Osteocyte (in vitro differentiated cells): ENCODE measurements at places on chromosomes 12 and 14.
A peak's percentile ranks its signal among the peaks of the same experiment; 100 is the strongest.

DNA sequence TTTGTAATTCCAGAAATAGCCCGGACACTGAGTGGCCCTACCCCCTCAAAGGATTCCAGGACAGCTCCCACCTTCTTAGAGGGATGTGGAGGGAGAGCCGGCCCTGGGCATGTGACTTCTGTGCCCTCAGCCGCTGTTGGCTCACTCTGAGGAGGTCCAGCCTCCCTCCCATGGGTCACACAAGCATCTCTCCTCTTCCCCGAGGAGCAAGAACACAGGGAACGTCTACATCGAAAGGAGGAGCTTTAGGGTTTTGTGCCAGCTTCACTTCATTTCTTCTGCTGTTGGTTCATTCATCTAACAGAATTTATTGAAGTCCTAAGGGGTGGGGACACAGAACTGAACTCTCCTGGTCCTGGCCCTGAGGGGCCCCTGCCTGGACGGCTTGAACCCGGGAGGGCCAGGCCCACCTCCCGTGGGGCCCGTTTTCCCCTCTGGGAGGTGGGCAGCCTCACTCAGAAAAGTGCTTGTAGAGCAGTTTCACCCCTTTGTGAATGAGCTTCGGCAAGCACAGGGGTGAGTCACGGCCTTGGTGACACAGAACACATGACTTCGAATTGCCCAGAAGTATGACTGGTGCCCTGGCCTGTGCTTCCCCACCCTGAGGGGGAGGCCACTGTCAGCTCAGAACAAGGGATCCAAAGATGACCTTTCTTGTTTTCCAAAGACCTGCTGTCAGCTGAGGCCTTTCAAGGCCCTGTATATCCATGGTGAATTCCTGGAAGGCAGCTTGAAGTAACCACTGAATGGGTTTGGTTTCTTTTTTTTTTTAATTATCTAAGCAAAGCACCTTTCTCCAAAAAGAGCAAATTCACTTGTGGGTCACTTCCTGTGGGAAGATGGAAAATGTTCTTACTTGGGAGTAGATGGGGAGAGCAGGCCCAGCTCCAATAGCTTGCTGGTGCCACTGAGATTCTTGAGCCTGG lies 39.2 kb downstream of the NFKBIA start:
- H3K27me3 ChIP-seq: no peaks in the 10 kb centered on the region
- H3K4me1 ChIP-seq: peaks cover 65% of the 10 kb centered on the region
- no peak for DNase-seq

- no peak overlapping the region for H3K27ac ChIP-seq
- H3K27me3 ChIP-seq: no peaks in the 10 kb centered on the region
- H3K4me1 ChIP-seq: no peaks in the 10 kb centered on the region
- DNase-seq: no peak
- H3K4me3 ChIP-seq: no peak overlapping the region
These were observed 222.7 kb upstream of the SOX5 start for GRCh38 chr12:24172031-24172772.

GRCh38 chr12:108129017-108129812 lies at the start of gene WSCD2:
Gene WSCD2, plus strand, starts transcription at chr12:108129288. Its CDS starts 66,545 bp downstream, at chr12:108195833.
- peak within 1 kb of the TSS; percentile 76 for H3K4me3 ChIP-seq
- DNase-seq: peak; percentile 85
- H3K4me1 ChIP-seq: peaks cover 5% of the 10 kb centered on the region
- H3K36me3 ChIP-seq: no peaks in the 10 kb centered on the region
- no peak within 1 kb of the TSS for H3K27ac ChIP-seq
- peaks cover 35% of the 10 kb centered on the region for H3K27me3 ChIP-seq

DNA sequence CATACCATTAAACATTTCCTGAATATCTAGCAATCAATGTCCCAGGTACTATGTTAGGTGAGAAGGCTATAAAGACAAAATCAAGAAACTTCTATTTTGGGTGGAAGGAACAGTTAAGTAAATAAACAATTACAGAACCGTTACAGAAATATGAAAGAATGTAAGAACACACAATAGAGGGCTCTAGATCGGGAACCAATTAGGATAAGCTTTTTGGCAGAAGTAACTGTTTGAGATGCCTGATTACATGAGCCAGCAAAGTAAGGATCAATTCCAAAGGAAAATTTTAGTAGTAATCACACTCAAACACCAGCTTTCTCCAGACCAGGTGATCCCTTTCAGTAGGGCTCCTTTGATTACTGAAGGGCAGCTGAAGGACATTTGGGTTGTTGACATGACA lies 33.9 kb downstream of the PPP1R12A start:
- no peak for DNase-seq
- no peaks in the 10 kb centered on the region for H3K27me3 ChIP-seq
- peaks cover 54% of the 10 kb centered on the region for H3K4me1 ChIP-seq
- no peak overlapping the region for H3K27ac ChIP-seq
- H3K36me3 ChIP-seq: peaks cover 3% of the 10 kb centered on the region

- no peaks in the 10 kb centered on the region for H3K36me3 ChIP-seq
- H3K27me3 ChIP-seq: no peaks in the 10 kb centered on the region
- peak overlapping the region; percentile 94 for H3K27ac ChIP-seq
- no peak overlapping the region for H3K4me3 ChIP-seq
These were observed 33.9 kb downstream of the ACTN1 start for GRCh38 chr14:68945190-68945584.
